NCI-H446 (cell line): ENCODE measurements at places on chromosomes 6 and 20.

GRCh38 chr6:161068321-161068741 is 76.8 kb downstream of the MAP3K4 start:
- no peak for DNase-seq

GRCh38 chr6:52662031-52662430 is 8.9 kb upstream of the TMEM14A start:
- no peak for DNase-seq

DNA sequence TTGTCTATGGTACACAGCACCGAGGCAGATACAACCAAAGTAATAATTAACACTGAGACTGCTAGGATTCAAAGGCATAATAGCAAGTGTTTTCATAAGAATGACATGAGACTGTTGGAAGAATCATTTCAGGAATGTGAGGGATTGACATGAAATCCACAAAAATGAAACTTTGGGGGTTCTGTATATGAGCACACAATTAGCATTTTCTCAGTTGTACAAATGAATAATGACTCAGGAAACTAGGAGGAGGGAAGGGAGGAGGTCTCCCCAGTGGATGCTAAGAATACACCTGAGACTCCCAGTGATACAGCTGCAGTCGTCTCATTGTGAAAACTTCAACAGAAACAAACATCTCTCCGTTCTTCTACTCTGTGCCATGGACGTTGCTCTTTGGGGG is 428.4 kb upstream of the PLCB4 start:
- no peak for DNase-seq

GRCh38 chr6:160520043-160520904 is 143.8 kb downstream of the LPA start:
- peak; percentile 23 for DNase-seq

DNA sequence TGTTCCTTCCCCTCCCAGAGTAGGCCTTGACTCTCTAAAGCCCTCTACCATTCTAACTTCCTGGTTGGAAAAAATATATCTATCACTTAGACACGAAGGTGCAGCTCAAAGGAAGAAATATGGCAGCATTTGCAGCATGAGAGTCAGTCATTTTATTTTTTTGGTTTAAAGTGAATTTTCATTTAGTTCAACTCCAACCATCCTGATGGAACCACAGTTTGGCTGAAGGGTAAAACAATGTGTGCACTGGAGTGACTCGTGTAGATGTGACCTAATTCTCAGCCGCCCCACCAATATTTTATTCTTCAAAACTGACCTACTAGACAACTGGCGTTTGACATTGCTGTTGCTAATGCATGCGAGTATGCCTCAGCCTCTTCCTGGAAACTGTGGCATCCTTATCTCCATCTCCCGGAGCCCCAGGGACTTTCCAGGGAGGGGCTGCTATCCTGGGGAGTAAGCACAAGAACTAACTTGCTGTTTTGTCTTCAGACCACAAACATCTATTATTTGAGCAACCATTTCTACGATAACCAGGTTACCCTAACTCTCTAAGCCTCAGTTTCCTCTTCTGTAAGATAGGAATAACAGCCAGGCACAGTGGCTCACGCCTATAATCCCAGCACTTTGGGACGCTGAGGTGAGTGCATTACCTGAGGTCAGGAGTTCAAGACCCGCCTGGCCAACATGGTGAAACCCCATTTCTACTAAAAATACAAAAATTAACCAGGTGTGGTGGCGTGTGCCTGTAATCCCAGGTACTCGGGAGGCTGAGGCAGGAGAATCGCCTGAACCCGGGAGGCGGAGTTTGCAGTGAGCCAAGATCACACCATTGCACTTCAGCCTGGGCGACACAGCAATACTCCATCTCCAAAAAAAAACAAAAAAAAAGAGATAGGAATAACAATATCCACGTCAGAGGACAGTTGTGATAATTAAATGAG is 148.7 kb upstream of the JARID2 start:
- DNase-seq, result no peak

DNA sequence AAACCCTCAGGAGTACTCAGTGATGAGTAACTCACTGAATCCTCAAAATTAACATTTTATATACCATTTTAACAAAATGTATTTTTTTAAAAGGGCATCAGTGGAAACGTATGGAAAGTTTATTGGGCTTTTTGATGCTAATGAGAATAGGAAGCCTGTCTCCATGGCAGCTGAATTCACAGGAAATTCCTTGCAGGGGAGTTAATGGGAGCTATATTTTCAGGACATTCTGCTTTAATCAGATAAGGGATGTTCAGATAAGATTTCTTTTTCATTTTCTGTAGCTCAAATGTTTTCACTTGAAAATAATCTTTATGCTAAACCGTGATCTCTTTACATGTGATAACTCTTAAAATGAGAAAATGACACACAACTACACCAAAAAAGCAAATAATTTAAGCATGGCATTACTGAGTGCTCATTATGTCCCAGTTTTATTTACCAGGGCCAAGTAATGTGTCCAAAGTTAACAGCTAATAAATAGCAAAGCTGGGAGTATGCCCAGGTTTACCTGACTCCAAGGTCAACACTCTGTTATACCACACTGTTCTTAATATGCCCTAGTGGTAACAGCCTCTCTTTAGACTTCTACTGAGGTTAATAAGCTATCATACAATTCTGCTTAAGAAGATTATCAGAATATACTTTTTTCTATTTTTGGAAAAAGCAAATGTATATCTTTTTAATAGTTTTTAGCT is 348.1 kb downstream of the GRIK2 start:
- DNase-seq, result no peak

DNA sequence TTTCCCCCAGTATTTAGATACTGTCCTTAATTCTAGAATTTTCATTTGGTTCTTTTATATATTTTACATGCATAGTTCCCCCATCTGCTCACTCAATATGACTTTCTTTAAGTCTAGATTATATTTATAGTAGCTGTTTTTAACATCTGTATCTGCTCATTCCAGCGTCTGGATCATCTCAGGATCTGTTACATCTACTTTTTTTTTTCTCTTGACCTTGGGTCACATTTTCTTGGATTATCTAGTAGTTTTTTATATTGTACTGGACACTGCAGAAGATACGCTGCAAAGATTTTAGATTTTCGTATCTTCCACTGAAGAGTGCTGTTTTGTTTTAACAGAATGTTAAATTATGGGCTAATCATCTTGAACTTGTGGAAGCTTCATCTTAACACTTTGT is 20.7 kb downstream of the RAB22A start:
- no peak for DNase-seq

- DNase-seq, result no peak
These were observed 57.6 kb downstream of the IMPG1 start for GRCh38 chr6:76014626-76015530.

DNA sequence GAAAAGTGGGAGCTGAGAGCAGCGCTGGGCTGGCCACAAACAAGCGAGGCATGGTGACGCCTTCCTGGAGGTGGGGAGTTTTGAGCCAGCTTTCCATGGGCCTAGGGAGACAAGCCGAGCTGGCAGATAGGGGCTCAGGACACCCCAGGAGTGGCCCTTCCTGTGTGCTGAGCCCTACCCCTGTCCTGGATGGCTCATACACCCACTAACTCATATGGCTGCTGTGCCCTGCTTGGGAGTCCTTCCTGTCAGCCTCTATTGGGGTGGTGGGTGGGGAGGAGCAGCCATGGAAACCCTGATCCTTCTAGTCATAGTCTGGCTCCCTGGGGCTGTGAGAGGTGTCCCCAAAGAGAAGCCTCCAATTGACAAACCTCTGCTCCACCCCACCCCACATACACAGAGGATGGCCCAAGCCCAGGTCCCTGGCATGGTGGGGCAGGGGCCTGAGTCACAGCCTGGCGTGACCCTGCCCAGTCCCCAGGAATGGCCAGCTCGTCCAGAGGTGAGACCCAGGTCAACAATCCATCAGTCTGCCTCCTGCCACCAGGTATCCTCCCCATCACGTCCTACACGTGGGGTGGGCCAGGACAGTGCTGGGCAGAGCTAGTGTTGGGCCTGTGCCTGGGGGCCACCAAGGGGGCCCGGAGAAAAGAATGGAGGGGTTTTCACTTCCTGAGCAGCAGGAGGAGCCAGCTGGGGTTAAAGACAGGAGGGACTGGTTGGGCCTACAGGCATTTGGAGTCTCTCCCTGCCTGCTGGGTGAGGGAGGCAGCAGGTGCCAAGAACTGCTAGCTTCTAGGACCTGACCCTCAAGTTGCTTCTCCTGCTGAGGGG is 52.2 kb downstream of the MRPL14 start:
- DNase-seq, result no peak

- peak; percentile 32 for DNase-seq
These were observed 42.8 kb upstream of the AHI1 start for GRCh38 chr6:135540207-135540840.

DNA sequence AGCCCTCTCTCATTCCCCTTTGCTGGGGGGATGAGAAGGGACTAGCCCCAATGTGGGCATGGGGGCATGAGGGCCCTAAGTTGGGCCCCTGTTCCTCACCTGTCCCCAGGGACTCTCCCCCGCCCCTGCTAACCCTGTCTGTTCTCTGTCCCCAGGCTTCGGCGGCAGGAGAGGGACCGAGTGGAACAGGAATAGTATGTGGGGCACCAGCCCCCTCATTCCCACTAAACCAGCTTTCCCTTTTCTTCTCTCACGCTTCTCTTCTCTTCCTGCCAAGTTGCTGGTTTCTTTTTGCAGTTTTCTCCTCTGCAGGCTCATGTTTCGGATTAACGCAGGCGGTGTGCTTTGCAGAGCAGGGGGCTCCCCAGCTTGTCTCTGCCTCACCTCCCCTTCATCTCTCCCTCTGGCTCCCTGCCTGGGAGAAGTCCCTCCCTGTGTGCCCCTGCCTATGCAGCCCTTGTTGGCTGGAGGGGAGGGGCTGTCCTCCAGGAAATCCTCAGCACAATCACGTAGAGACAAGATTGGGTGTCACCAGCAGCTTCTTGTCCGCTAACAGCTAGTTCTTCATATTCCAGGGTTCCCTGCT is 7.9 kb downstream of the TMEM63B start:
- no peak for DNase-seq

GRCh38 chr20:13930281-13930680 is 60.1 kb downstream of the SEL1L2 start:
- no peak for DNase-seq

GRCh38 chr6:45970326-45970725 is 45.3 kb downstream of the CLIC5 start:
- no peak for DNase-seq

DNA sequence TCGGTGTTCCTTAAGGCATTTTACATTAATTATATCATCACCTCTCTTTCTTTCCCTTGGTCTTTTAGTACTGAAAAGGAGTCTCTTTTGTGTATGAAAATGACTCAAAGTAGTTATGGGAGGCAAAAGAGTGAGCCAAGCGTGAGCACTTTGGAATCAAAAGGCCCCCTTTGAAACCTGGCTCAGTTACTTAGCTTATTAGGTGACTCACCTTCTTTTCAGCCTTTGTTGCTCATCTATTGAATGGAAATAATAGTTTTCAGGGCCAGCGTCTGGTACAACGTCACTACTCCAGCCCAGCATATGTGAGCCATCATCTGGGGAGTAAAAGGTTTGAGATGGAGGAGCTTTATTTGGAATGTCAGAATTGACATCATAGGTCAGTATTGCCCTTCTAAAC is 147.4 kb upstream of the SCGN start:
- DNase-seq, result no peak

DNA sequence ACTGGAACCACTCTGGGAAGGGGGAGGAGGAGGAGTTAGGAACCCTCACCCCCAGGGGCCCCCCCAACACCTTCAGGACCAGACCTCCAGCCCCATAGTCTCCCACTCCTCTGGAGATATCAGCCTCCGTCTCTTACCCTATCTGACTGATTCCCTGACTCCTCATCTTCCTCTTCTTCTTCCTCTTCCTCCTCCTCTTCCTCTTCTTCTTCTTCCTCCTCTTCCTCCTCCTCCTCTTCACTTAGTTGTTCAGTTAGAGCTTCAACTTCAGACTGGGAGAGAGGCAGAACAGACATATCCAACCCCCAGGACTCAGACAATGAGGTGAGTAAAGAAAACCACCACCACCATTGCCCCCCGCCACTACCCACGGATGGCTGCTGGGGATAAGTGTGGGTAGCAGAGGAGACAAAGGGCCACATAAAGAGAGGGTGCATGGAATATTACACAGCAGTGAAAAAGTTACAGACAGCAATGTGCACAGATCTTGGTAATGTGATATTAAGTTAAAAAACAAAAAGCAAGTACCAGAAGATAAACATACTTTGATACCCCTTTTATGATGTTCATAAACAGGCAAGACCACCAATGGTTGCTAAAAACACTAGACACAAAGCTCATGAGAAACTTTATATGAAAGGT is 8.0 kb downstream of the EHMT2 start:
- no peak for DNase-seq

DNA sequence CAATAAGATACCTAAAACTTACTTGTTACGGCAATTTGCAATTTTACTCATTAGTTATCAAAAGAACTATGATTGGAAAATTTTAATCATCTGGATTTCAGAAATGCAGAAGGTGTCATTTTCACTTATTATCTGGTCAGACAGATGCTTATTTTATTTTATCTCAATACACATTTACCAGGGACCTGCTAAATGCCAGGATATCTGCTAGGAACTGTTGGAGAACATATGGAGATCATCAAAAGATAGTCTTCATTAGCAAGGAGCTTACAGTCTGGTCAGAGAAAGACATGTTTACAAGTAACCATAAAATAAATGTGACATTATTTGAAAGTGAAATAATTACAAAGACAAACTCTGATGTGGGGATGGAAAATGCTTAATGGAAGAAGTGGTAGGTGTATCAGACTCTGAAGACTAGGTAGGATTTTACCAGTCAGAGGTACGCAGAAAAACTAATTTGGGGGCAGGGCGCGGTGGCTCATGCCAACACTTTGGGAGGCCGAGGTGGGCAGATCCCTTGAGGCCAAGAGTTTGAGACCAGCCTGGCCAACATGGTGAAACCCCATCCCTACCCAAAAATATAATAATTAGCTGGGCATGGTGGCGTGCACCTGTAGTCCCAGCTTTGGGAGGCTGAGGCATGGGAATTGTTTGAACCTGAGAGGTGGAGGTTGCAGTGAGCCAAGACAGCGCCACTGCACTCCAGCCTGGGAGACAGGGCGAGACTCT is 137.8 kb downstream of the MYB start:
- DNase-seq, result no peak

- DNase-seq, result no peak
These were observed 295.3 kb upstream of the SULF2 start for GRCh38 chr20:48080583-48080982.

- DNase-seq, result no peak
These were observed 715.2 kb downstream of the EPM2A start for GRCh38 chr6:145020114-145020513.

DNA sequence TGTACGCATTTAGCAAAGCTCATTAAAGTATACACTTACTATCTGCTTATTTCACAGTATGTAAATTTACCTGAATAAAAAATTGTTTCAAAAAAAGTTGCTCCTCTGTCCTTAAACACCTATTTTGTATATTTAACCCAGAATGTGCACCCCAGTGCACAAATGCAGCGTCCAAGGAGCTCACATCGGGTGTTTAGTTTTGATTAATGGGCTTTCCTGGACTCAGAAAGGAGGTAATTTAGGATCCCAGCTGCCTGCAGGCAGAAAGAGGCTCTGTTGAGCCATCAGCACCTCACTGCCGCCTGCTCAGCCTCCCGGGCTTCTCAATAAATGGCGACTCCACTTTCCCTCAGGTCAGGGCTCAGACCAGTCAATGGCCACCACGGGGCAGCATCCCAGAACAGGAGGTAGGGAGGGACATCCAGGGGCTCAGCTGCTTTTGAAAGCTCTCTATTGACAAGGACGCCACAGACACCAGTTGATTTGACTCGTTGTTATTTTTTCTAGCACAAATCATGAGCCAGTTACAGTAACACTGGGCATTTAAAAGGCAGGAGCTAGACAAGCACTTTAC is 70.2 kb upstream of the TBC1D7 start:
- no peak for DNase-seq

- DNase-seq, result no peak
These were observed 138.2 kb downstream of the TENT5A start for GRCh38 chr6:81614292-81614691.
